ENCODE measurements at places on chromosomes 4 and X.

GRCh38 chrX:109732017-109732801, 848 bp downstream of the ACSL4 start:
- DNase-seq: no peak

- DNase-seq: no peak
Observed at GRCh38 chr4:140233791-140234696, 80.1 kb upstream of the MAML3 start.

- DNase-seq: no peak
Observed at GRCh38 chrX:24988314-24988713, 27.5 kb downstream of the ARX start.

- no peak for DNase-seq
Observed at GRCh38 chr4:153366486-153366885, 22.0 kb downstream of the MND1 start.

- no peak for DNase-seq
Observed at GRCh38 chr4:175833574-175834311, 21.7 kb upstream of the GPM6A start.

GRCh38 chrX:153908219-153908860, 3.9 kb downstream of the AVPR2 start:
- no peak for DNase-seq

GRCh38 chrX:35046660-35047296, 104.2 kb downstream of the FAM47B start:
- DNase-seq: no peak

- no peak for DNase-seq
Observed at GRCh38 chr4:121155893-121156292, 8.2 kb downstream of the TNIP3 start.

DNA sequence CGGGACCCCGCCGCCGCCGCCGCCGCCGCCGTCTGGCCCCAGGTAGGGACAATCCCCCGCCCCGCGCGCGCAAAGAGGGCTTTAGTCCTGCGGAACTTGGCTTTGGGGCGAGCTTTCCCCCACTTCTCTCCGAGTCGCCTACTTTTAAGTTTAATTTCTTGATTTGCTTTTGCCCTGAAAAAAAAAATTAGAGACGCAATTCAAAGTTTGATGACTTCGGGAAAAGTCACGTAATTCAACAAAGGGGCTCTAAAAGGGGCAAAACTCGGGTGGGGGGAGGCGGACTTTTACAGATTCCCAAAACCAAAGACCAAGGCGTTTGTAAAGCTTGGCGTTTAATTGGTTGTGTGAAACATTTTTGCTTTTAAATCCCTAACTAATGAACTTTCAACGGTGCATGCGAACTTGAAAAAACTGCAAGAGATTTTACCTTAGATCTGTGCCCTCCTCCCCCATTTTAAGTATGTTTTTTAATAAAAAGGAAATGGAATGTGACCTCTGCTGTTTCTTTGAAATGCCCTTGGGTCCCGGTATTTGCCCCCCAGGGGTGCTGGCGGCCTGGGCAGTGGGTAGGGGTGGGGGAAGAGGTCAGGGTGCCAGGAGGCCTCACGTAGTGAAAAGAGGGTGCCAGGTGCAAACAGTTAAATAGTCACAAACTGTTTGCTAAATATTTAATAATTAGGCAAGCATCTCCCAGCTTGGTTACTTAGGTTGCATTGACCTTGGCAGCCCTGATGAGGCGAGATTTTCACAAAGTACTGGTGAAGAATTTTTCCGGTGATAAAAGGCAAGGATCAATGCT, 209.7 kb downstream of the NWD2 start:
- no peak for DNase-seq

GRCh38 chrX:50606300-50606950, 135.8 kb upstream of the DGKK start:
- no peak for DNase-seq

DNA sequence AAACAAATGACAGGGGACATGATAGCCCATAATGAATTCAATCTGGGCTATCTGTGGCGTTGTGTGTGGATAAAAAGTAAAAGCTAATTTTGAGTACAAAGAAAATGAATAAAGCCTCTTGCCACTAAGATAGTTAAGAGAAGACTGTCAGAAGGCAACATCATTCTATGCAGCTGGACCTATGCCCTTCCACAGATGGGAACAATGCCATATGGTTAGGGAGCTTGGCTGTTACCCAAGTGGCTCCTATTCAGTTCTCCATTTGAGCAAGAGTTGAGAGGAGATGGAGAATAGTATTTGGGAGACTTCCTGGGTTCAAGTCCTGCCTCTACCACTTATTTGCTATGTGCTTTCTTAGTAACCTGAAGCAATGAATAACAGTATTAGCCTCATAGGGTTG, 107.7 kb downstream of the ANXA3 start:
- DNase-seq: no peak

DNA sequence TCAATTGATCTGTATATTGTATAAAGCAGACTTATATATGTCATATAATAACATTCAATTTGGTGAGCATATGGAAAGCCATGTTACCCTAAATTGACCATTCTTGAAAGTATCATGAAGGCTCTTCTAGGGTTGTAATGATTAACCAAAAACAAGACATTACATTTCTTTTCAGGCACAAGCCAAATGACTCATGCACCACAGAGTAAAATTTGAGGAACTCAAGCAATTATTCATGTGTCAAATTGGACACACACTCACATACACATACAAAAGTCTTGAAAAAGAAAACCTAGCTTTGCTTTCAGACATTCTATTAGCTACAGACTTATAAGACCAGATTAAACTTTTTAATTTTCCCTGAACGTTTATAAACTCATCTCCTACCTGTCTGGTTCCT, 146.5 kb upstream of the PCDH18 start:
- no peak for DNase-seq

DNA sequence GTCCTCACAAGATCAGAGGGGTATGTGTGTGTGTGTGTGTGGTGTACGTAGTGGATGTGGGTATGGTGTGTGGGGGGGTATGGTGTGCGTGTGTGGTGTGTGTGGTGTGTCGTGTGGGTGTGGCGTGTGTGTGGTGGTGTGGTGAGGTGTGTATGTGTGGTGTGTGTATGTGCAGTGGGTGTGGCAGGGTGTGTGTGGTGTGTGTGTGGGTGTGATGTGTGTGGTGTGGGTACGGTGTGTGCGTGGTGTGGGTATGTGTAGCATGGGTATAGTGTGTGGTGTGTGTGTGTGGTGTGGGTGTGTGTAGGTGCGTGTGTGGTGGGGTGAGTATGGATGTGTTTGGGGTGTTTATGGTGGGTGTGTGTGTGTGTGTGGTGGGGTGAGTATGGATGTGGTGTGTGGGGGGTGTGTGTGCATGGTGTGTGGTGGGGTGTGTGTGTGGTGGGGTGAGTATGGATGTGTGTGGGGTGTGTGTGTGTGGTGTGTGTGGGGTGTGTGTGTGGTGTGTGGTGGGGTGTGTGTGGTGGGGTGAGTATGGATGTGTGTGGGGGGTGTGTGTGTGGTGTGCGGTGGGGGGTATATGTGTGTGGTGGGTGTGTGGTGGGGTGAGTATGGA, 182.0 kb downstream of the PALLD start:
- DNase-seq: no peak

- no peak for DNase-seq
Observed at GRCh38 chrX:48466696-48467095, 3.4 kb downstream of the SLC38A5 start.

- DNase-seq: no peak
Observed at GRCh38 chr4:10898072-10898471, 213.5 kb upstream of the CLNK start.

GRCh38 chrX:114127411-114128025, 456.4 kb upstream of the HTR2C start:
- no peak for DNase-seq

DNA sequence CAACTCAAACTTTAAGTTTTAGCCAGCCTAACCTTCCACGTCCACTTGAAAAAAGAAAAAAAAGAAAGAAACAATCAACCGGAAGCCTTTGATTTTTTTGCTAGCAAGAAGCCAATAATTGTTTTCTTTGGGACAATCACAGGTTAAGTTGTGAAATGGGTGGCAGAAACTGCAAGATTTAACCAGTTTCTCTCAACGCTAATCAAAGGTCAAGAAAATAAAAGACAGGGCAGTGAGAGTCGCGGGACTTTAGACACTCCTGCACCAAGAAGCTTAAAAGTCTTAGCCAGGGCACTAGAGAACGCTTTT, 1.0 kb downstream of the ACSL1 start:
- no peak for DNase-seq

DNA sequence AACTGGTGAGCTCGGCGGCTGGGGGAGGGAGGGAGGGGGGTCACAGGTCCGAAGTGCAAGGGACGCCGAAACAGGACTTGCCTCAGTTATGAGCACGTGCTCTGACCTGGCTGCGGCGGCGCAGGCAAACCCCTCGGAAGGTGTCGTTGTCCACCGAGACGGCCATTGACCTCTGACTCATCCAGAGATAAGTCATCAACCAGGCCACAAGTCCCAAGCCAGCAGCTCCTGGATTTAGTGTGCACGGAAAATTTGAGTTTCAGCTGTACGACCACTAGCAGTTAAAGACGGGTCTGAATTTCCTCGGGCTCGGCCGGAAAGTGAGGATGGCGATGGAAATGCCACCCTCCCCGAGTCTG, 674 bp downstream of the SH3D19 start:
- DNase-seq: no peak

DNA sequence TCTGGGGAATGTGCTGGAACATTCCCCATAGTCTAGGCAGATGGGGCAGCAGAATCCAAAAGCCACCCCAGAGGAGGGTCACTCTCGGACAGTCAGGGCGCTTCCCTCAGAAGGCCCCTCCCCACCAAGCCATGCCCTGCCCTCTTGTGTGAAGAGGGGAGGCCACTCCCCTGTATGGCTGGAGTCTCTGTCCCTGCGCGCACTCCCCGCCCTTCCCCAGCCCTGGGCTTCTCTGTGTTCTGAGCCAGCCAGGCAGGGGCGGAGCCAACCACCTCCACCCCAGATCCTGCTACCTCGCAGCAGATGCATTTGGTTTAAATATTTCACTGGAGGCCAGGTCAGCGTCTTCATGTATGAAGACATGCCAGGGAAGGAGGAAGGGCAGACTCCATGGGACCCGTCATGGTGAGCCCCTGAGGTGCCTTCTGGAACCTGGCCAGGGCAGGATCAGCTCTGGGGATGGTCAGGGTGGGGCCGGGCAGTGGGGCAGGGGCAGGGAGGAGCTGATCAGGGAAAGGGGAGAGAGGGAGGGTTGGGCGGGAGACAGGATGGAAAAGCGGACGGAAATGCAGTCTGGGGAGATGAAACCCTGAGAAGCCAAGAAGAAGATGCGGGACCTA, 107.3 kb downstream of the ADRA2C start:
- no peak for DNase-seq

Measured in activated naive CD4-positive, alpha-beta T cell (primary cell).